Stimulated activated CD4-positive, alpha-beta T cell treated with anti-CD3 and anti-CD28 coated beads, Interleukin-12 subunit alpha, Interleukin-12 subunit beta, amount 100 ng/mL, for 24 hours (primary cell): ENCODE measurements at places on chromosomes 12 and 14.
A peak's percentile ranks its signal among the peaks of the same experiment; 100 is the strongest.

GRCh38 chr12:105998561-105998960 lies 140.2 kb downstream of the NUAK1 start:
- no peak for DNase-seq

- no peak for DNase-seq
These were observed 186.4 kb upstream of the PRMT8 start for GRCh38 chr12:3304436-3305165.

- no peak for DNase-seq
These were observed 18.6 kb downstream of the RASSF8 start for GRCh38 chr12:25977047-25977446.

- no peak for DNase-seq
These were observed 35.9 kb upstream of the FOS start for GRCh38 chr14:75242546-75243273.

- DNase-seq, result no peak
These were observed 374.4 kb downstream of the DPF3 start for GRCh38 chr14:72519543-72519942.

GRCh38 chr12:632102-632696 lies 31.0 kb downstream of the NINJ2 start:
- no peak for DNase-seq

- DNase-seq, result no peak
These were observed 49.7 kb downstream of the KIF26A start for GRCh38 chr14:104187931-104188726.

DNA sequence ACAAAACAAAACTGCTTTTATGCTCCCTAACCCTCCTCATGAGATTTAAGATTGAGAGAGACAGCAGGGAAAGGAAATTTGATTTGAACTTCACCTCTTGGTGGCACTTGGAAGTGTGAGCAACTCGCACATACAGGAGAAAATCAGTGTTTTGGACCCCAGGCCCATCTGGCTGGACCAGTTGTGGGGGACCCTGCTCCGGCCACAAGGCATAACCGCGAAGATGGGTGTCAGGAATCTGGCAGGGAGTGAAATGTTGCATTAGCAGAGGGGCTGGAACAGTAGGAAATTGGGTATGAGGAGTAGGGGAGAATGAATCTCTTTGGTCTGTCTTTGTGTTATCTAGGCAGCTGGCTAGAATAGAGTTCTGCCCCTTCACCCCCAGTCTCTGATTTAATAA lies 1.2 kb downstream of the CIROP start:
- DNase-seq, result no peak

- DNase-seq, result no peak
These were observed 27.9 kb downstream of the KCNMB4 start for GRCh38 chr12:70393787-70394499.

DNA sequence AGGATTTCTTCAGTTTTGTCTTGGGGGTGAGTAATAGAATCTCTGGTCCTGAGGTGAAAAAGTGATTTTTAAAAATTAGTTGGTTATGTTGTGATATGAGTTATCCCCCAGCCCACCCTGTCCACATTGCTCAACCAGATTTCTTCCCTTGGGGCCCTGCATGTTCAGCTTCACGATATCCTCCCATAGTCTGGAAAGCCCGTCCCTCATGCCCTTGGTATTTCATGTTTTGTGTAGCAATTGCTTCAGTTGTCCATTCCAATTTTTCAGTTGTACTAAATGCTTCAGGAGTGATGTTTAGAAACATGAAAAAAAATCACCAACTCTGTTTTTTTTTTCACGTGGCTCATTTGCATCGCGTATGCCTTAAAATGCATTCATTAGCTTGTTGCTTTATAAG lies 17.5 kb upstream of the BICD1 start:
- DNase-seq, result no peak

DNA sequence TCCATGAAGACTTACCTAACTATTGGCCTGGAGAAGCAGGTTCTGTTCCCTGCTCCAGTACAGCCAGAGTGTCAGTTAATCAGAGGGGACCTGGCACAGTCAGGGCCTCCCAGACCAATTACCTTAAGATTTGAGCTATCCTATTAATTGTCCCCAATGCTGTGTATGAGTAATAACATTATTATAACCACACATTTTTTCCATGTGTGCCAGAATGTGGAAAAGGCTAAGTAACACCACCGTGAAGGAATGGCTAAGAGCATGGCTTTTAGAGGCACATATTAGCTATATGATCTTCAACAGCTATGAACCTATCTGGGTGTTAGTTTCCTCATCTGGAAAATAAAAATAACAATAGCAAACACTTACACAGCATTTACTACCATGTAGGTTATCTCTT lies 111.1 kb upstream of the RAP1B start:
- DNase-seq, result no peak

DNA sequence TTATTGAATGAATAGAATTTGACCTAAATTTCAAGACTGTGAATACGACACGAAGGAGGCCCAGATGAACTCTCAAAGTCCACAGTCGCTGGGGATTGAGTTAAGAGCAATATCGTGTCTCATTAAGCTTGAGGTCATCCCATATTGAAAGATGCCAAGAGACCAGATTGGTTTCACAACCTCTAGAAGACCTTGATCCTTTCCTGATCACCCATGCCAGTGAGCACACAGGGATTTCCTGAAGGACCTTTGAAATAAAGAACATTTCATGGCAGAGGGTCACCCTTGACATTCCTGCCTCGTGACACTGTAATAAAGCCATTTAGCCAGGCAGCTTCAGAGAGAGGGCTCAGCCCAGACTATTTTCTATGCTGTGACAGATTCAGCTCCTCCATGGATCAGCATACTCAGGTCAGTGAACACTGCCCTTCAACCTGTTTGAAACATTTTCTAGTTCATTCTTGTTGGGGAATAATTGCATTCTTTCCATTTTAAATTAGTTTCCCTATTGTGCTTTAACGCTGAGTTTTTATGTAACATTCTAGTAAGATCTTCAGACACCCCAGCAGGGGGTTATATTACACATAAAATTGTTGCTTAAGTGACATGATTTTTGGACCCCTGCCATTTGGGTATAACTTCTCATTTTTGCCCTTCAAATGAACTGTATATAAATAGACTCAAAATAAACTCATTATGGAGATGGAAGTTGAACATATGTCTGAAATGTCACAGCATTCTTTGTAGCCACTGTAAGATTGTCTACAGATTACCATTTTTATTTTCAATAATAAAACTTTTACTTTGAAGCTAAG lies 213.2 kb downstream of the C12orf50 start:
- no peak for DNase-seq

DNA sequence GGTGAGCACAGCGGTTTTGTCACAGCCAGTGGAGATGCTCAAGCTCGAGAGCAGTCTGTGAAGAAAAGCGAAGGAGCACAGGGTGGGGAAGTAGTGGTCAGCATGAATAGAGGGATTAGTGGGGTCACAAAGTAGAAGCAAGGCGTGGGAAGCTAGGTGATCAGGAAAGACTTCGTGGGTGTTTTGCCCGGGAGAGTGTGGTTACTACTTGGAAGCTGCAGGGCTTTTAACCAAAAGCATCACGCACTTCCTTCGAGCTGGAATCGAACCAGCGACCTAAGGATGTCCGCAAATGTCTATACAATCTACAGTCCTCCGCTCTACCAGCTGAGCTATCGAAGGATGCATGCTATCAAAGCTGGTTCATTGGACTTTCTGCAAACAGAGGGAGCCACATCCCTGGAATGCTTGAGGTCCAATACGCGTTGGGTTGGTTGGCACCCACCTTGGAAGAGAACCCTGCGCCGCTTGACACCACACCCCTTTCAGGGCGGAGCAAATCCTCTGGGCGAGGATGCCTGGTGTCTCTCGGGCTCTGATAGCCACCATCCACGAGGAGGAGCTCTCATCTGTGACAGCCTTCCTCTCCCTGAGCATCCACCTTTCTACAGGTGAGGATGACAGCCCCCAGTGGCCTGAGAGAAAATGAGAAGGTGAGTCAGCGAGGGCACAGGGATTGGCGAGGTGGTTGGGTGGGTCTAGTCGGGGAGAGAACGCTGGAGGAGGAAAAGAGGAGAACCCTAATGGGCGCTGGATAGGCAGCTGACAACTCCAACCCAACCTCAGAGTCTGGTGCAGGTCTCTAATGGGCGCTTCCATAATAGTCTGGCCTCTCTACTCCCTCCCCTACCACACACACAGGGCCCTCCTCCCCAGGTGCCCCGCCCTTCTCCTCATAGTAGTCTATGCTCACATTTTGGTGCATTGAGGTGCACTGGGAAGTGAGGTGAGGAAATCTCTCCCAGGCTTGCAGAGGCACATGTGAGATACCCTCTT lies 16.0 kb upstream of the OR6S1 start:
- peak; percentile 31 for DNase-seq

DNA sequence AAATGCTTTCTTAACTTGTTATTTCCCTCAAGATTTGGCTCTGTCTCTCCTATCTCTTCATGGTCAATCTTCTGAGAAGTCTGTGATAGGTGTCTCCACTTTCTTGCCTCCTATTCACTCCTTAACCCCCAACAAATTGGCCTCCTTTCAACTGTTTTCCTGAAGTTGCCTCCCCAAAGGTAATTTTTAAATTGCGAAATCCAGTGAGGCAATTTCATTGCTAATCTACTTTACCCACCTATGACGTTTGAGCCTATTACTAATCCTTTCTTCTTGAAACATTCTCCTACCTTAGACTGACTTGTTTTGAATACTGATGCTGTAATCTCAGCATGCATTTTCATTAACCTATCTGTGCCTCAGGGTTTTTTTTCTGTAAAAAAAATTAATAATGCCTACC lies 6.0 kb upstream of the KCNH5 start:
- no peak for DNase-seq

- DNase-seq, result no peak
These were observed 35.1 kb upstream of the KCNH3 start for GRCh38 chr12:49503674-49504180.

DNA sequence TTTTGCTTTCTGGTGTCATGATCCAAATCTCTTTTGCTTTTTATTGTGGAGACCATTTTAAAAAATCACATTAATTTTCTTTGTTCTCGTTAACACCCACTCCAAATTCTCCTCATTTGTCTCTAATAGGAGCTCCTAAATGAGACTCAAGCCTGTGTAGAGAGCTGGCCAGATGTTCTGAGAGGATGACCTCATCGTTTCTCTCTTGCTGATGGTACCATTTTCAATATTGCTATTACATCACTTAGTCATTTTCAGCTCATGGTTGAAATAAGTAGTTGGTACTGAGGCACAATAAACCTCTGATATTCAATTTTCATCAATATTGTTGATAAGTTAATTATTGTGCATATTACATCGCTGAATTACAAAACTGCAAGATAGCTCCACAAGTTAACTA lies 31.5 kb downstream of the SPTB start:
- no peak for DNase-seq

GRCh38 chr14:24312736-24313507 lies 1.6 kb downstream of the LTB4R start:
- DNase-seq, result no peak

- no peak for DNase-seq
These were observed 157.0 kb downstream of the FOXN3 start for GRCh38 chr14:89259951-89260609.

GRCh38 chr12:1993871-1994371 lies 10.3 kb downstream of the DCP1B start:
- no peak for DNase-seq

DNA sequence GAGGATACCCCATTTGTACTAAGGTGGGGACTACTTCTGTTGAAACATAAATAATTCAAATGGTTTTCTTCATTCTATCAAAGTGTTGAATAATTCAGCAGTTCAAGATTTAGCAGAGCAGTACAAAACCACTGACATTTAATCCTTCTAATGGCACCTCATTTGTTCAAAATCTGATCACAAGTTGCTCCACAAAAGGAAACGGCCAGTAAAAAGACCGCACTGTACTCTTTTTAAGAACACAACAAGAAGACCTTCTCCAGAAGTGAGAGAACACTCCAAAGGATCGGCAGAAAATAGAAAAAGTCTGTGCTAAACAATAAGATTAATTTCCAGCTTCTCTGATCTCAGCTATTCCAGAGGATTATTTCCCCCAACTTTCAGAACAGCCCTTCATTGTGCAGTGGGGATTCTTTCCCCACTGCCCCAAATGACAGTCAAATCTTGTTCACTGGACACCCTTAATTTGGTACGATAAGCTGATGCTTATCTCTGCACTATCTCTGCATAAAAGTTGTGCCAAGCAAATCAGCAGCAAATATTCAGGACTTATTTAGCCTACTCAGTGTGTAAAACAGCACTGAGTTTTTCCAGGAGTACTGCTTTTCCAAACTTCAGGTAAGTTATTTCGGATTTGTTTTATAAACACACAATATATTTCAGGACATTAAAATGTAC lies 5.2 kb downstream of the MPHOSPH9 start:
- no peak for DNase-seq

- no peak for DNase-seq
These were observed 762.9 kb downstream of the C12orf50 start for GRCh38 chr12:87266305-87266704.

GRCh38 chr12:106081606-106082005 lies 57.1 kb downstream of the NUAK1 start:
- DNase-seq, result no peak

DNA sequence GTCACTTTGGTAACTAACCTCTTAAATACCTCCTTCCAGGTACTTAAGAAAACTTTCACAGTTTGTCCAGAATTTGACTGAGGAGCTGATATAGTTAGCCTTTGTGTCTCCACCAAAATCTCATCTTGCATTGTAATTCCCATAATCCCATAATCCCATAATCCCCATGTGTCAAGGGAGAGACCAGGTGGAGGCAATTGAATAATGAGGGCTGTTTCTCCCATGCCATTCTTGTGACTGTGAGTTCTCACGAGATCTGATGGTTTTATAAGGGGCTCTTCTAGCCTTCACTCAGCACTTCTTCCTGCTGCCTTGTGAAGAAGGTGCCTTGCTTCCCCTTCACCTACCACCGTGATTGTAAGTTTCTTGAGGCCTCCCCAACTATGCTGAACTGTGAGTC lies 7.8 kb upstream of the NOVA1 start:
- DNase-seq, result no peak
